Choroid plexus epithelial cell (primary cell): ENCODE measurements at places on chromosomes 11 and 22.

- DNase-seq, result no peak
These were observed 106.5 kb upstream of the SYT13 start for GRCh38 chr11:45392591-45393091.

GRCh38 chr11:128328955-128329551 is 258.3 kb downstream of the ETS1 start:
- no peak for DNase-seq

GRCh38 chr22:45648301-45649117 is 23.1 kb upstream of the ATXN10 start:
- DNase-seq, result no peak

DNA sequence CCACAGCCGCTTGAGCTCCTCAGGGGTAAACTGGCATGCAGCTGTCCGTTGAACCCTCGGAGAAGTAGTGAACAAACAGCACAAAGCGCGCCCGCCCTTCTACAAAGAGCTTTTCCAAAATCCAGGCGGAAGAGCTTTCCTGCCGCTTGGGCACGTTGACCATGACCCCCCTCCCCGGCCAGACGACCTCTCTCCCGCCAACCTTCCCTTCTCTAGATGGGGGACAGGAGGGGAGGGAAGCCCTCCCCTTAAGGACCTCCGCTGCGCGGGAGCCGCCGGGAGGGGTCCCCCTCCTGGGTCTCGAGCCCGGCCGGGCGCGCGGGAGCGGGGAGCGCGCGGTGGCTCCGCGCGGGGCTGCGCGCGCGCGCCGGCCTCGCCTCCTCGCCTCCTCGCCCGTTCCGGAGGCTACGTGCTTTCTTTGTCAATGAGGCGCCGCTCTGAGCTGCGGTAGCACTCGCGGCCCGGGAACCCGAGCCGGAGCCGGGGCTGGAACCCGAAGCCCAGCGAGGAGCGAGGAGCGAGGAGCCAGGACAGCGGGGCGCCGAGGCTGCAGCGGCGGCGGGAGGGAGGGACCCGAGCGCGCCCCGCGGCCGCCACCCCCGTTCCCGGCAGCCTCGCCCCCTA is 118.6 kb downstream of the HIPK3 start:
- DNase-seq, result peak; percentile 29

GRCh38 chr11:35227576-35228327 is 88.8 kb downstream of the CD44 start:
- peak; percentile 28 for DNase-seq

- no peak for DNase-seq
These were observed 1.3 kb downstream of the FADD start for GRCh38 chr11:70204466-70204799.

DNA sequence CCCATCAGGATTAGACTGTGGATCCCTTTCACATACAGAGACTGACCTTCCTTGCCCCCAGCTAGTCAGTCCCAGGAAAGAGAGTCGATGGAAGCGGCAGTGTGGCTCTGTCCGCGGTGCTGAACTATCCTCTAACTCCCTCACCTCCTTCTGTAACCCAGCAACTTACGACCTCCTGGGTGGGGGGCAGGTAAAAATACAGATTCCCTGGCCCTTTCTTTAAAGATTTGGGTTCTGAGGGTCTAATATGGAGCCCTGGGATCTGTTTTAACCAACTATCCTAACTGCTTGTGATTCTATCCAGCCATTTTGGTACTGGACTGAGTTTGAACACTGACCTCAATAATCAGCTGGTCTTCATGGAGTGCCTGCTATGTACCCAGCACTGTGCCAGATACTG is 23.2 kb downstream of the MFNG start:
- DNase-seq, result peak; percentile 55

DNA sequence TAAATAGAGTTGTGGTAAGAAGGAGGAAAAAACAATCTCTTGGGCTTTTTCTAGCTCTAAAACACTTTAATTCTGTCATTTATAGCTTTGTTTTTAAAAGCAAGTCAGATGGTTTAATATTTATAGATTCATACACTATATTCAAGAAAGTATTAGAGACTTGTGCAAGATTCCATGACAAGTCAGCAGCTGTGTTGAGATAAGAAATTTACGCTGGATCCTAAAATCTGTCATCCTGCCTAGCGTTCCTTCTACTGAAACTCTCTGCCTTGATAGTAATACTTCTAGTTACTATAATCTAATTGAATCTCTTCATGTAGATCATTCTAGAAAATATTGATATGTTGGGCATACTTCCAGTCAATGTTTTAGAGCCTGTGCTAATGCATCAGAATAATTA is 721.8 kb downstream of the CNTN5 start:
- DNase-seq, result no peak

DNA sequence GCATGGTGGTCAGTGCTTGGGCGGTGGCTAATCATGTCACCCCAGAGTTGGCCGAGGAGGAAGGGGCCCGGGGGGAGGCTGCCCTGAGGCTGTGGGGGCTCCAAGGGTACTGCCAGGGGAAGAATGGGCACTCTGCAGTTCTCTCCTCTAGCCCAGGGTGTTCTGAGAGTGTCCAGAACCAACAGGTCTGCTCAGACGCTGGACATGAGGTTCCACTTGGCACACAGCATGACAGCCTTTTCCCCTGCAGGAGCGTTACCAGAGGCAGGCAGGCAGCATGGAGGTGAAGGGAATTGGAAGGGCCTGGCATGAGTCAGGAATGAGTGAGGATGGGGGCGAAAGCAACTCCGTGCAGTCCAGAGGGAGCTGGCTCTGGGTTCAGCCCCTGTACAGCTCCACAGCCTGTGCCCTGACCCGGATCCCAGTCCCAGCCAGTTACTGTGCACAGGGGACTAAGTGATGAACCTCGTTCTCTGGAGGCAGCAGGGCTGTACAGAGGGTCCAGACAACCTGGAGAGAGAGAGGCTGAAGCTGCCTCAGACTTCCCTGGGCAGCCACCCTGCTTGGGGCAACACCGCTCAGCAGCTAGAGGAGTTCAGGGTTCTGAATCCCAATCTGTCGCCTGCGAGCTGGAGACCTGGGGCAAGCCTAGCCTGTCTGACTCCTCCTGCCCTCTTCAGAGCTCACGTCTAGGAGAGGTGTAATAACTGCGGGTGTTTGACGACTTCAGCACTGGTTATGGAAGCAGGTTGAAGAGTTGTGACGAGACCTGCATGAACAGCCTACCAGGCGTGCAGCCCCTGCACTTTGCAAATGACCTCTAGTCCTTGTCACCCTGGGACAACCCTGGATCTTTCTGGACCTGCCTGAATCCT is 14.7 kb upstream of the TUB start:
- no peak for DNase-seq

DNA sequence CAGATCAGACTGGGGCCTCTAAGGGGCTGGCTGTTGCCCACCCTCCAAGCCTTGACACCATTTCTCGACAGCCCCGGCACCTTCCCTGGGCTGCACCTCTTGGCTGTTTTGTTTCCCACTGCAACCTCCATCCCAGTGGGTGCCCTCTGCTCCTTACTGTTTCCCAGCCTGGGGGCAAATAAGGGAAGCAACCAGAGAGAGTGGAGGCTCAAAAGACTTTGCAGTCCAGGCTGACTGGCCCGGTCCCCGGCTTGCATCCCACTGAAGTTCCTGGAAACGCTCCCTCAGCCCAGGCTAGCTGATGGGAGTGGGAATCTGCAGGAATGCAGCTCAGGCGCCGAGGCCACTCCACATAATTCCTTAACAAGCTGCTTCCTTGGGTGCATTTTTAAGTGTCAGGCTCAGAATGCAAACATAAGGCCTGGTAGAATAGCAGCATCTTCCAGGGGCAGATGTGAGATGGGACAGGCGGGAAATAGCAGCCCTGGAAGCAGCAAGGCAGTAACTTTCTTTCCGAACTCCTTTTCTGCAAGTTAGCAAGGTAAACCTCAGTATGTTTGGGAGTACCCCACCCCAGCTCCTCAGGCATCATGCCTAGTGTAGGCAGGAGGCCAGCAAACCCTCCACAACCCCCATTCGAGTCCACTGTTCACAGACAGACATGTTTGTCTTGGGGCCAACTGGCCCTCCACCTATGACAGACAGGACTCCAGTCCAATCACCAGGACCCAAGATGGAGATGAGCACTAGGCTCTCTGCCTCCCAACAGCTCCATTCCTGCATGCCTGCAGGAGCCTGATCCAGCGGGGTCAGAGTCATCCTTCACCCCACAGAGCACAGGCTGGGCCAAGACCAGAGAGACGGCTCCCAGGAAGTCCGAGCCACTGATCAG is 39.3 kb downstream of the RPL27A start:
- DNase-seq, result peak; percentile 74

GRCh38 chr22:46004105-46004866 is 27.3 kb upstream of the WNT7B start:
- DNase-seq, result no peak

- DNase-seq, result no peak
These were observed 77.0 kb downstream of the MICAL2 start for GRCh38 chr11:12187399-12187798.

DNA sequence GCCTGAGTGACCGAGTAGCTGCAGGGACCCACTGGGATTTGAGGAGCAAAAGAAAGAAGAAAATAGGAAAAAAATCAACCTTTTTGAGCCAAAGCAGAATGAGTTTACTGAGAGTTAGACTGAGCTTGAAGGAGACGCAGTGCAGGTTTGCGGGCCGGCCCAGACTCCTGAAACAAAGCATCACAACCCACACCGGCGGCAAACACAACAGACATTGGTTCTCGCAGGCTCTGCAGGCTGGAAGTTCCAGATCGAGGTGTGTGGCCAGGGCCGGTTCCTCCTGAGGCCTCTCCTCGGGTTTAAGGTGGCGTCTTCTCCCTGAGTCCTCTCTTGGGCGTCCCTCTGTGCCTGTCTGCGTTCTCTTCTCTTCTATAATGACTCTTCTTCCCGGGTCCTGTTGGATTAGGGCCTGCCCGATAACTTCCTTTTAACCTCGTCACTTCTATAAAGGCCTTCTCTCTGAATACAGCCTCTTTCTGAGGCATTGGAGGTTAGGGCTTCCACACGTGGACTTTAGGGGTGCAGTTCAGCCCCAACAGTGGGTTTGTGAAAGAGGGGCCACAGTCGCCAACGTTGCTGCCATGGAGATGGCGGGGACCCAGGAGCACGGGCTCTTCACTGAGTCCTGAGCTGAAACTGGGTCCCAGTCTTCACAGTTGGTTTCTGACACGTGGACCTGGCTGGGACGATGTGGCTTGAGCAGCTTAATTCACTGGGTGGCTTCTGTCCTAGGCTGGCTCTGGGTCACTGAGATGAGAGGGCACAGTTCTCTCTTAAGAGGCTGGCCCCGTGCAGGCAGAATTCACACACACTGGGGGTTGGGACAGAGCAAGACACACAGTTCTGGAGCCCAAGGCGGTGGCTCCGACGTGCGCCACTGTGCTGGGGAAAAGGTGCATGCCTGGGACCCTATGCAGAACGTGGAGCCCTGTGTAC is 1047.7 kb downstream of the BRD1 start:
- no peak for DNase-seq

- DNase-seq, result no peak
These were observed 8.1 kb upstream of the RAB30 start for GRCh38 chr11:83079820-83080219.

GRCh38 chr11:134579724-134580609 is 167.9 kb upstream of the B3GAT1 start:
- no peak for DNase-seq

DNA sequence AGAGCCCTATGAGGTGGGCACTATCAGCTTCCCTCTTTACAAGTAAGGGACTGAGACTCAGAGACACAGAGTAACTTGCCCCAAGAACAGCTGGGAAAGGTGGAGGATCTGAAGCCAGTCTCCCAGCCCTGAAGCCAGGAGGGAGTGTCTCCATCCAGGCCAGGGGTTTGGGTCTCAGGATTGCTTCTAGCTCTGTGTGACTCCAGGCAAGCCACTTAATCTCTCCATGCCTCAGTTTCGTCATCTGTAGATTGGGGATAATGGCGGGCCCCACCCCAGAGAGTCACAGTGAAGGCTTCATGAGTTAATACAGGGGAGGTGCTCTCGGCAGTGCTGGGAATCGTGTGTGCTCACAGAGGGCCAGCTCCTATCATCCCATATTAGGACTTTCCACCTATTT is 10.5 kb downstream of the MAP4K2 start:
- no peak for DNase-seq

DNA sequence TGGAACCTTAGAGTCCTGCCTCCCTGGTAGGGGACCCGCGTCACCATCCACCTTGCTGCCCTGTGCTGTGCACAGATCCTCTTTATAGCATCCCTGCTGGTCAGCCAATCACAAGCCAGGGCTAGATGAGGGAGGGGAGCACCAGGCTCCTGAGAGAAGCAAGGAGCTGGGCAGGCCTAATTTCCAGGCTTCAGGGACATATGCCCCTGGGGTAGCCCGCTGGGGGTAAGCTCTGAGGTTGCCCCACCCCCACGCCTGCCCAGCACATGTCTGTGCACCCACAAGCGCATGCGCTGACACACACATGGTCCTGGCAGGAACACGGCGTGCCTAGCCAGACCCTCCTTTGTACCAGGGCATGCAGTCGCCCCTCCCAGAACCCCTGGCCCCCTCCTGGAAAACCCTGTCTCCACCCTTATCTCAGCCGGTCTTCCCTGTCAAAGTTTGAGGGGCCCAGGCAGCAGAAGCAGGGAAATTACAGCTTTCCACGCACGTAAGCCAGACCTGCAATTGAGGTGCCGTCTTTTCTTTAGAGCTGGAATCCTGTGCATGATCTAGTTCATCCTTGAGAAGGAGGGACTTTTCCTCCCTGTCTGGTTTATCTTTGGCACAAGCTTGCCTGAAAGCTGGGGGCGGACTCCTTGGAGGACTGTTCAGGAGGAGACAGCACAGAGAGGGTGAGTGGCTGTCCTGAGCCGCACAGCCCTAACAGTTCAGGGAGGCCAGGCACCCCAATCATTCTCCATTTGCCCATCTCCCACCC is 2.1 kb downstream of the SSTR3 start:
- no peak for DNase-seq

GRCh38 chr11:35372565-35373283 is 46.6 kb downstream of the SLC1A2 start:
- no peak for DNase-seq

GRCh38 chr11:127461241-127462064 is 460.9 kb upstream of the KIRREL3 start:
- no peak for DNase-seq

DNA sequence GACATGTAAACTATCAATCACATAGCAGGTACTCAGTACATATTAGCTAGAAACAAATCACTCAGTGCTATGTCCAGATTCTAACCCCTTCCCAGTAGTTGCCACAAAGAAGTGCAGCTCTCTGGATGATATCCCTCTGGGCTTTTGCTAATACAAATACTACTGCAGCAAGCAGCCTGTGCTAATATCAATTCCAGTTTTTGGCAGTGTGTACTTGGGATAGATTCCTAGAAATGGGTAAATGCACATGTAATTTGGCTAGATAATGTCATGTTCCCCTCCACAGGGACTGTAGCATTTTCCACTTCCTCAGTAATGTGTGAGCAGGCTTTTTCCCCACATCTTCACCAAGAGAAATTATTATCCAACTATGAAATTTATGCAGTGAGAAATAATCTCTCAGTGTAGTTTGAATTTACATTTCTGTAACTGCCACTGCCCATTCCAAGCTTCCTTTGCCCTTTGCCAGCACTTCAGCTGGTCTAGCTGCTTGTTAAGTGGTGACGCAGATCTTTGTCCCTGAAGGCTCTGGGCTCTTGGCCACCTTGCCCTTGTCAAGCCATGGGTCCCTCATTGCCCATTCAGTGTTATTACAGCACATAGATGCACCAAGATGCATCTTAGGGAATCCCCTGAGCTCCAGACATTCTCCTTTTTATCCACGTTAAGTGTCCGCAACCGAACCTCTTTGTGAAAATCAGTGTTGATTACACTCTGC is 107.1 kb upstream of the CLPB start:
- no peak for DNase-seq
